Stimulated activated CD8-positive, alpha-beta memory T cell treated with anti-CD3 and anti-CD28 coated beads, Interleukin-4, amount 100 ng/mL, for 4 hours (primary cell): ENCODE measurements at places on chromosomes 16 and 17.

- DNase-seq, result no peak
These were observed 617 bp upstream of the VTN start for GRCh38 chr17:28370744-28371103.

- DNase-seq, result no peak
These were observed 254.5 kb upstream of the ELAC2 start for GRCh38 chr17:13272296-13272695.

DNA sequence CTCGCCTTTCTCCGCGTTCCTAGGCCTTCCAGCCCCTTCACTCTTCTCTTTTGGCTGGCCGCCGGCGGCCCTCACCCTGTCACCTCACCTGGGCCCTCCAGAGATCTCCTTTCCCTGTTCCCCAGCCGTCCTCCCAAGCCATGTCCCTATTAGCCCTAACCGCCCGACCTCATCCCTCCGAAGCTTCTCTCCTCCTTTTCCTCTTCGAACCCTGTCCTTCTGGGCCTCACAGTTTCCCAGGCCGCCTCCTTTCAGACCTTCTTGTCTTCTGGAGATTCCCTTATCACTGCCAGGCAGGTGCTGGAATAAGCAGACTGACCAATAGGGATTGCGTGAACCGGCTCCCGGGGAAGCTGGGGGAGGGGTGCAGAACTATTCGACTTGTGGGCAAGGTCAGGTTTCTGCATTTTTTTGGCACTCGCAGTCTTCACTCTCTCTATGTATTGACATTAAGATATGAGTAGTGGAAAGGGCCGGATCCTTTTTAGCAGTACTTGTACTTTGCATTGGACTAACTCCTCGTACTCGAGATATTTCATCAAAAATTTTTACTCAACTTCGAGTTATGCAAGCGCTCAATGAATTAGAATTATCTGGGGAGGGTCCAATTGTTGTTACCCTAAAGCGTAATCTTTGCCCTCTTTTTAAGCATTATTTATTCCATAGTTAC, 690 bp downstream of the RHOT1 start:
- no peak for DNase-seq

GRCh38 chr16:66432429-66432828, 5.3 kb downstream of the BEAN1 start:
- DNase-seq, result no peak

- no peak for DNase-seq
These were observed 3.6 kb downstream of the GSE1 start for GRCh38 chr16:85616607-85617321.
